HFFc6 (cell line): ENCODE measurements at places on chromosomes 7 and 10. TPM values are rescaled to one million over a fixed set of nuclear protein-coding genes. Genes with fewer than 3 reads are reported as not detected.

DNA sequence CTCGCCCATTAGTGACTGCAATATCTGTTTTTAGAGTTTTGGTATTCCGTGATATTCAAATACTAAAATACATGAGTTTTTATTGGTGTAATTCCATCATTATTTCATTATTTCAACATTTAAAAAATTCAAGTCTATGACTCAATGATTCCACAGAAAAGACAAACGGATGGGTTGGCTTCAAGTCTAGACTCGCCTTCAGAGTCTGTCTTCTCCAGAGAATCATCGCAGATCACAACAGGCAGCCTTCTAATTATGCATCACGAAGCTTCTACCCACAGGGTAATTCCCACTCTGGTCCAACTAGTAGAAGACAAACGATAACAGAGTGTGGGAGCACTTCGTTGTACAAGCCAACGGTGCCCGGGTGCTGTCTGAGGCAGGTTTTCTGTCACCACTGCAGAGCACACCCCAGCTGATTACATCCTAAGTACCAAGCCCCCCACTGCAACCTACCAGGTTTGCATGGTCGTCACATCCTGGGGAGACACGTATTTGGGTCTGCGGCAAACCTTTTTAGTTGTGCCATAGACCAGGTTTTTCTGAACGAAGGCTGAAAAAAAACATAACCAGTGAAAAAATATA, 28.9 kb downstream of the PARP12 start:
- DNase-seq, result no peak

DNA sequence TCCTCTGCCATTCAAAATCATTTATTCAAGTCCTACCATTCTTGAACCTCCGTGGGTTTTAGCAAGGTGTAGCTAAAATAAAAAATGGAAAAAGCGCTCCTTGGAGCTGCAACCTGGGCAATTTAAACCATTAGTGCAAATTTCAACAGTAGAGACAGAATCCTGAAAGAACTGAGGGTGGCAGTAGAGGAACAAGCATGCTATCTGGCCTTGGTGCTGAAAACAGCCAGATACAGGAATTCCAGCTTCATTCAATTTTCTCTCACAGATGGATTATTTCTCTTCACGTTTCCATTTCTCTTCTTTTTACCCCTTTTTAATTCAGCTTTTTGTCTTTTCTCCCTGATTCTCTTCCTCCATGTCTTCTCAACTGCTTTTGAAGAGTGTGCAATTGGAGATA, 77.7 kb downstream of the OTUD1 start:
- peak; percentile 38 for DNase-seq

DNA sequence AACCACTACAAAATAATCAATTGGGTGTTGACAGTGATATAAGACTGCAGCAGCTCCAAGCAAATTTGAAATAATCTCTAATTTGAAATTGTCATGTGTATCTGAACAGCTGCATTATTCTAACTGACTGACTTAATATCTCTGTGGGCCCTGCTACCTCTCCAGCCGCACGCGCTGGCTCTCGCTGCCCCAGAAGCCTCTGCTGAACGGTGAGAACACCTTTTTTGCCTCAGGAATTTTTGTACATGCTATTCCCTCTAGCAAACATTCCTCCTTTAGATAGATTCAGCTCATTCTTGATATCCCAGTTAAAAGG, 155.9 kb upstream of the MDFIC start:
- DNase-seq, result no peak

DNA sequence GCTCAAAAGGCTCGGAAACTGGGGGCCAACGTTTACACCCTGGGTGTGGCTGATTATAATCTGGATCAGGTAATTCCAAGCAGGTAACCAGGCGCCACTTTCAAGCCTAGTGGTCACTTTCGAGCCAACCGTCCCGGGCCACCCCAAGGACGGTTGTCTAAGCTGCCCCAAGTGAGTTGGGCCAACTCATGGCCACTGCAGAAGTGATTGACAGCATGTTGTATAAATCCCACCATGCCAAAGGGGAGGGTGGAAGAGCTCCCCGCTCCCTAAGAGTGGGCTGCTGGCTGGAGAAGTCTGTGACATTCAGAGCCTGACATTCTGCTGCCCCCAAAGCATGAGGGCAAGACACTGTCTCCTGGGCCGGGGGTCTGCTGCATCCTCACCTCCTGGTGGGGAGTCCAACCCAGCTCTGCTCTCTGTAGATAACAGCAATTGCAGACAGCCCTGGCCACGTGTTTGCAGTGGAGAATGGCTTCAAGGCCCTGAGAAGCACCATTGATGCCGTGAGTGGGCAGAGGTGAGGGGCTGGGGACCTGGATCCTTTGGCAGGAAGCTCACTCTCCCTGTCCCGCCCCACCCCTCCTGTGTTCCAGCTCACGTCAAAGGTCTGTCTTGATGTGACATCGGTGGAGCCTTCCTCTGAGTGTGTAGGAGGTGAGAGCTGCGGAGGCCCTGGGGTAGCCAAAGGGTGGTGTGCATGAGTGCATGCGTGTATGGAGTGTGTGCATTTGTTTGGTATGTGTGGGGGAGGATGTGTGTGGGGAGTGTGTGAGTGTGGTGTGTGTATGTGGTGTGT, 10.8 kb downstream of the ANTXRL start:
- no peak for DNase-seq

DNA sequence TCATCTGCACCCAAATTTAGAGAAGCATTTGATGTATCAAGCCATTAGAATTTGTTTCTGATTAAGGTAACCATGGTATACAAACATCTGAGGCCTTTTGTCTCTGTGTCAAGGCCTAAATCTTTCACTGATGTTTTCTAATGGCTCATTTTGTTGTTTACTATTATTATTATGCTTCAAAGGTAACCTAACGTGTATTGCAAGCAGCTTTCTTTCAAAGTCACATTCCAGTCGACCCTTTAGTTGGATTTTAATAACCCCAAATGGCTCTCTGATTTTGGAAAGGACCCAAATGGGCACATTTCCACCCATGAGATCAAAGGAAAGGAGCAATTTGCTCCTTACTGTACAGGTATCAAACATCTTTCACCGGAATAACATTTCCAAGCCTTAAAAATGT, 46.7 kb upstream of the WNT16 start:
- DNase-seq, result no peak

GRCh38 chr7:115548756-115549155, 481.8 kb downstream of the TFEC start:
- no peak for DNase-seq

- DNase-seq, result peak; percentile 36
These were observed 5.6 kb downstream of the SUFU start for GRCh38 chr10:102509387-102509786.

DNA sequence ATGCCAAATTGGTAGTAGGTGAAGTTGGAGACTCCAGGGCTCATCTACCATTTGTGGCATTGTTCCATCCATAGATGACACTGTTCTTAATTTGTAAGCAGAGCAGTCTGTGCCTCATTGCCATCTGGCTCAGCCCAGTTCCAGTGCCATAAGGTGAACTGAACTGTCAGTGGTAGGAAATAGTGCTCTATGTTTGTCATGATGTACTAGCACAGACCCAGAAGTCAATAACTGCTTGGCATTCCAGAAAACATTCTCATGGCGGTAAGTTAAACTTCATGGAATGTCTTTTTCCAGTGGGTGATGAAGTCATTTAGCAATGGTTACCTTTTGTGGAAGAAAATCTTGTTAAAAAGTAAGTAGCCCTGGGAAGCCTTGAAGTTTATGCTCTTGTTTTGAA, 302.7 kb downstream of the SUGCT start:
- peak; percentile 90 for DNase-seq

- DNase-seq, result no peak
These were observed 183.5 kb downstream of the CREB5 start for GRCh38 chr7:28595801-28596200.

DNA sequence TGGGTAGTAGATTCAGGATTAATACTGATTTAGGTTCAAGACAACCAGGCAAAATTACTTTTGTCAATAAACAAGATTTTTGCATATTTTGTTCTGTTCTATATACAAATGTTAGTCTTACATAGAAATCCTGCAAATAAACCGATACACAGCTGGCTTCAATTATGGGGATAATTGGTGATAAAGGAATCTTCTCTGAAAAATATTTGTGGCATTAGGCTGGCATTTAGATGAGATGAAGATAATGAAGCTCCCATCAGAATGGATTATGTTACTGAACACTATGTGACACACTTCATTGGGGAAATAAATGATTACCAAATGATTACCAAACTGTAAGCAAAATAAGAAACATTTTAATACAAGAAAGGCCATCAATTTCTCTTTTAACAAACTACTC, 65.8 kb downstream of the NT5C2 start:
- DNase-seq, result peak; percentile 51

DNA sequence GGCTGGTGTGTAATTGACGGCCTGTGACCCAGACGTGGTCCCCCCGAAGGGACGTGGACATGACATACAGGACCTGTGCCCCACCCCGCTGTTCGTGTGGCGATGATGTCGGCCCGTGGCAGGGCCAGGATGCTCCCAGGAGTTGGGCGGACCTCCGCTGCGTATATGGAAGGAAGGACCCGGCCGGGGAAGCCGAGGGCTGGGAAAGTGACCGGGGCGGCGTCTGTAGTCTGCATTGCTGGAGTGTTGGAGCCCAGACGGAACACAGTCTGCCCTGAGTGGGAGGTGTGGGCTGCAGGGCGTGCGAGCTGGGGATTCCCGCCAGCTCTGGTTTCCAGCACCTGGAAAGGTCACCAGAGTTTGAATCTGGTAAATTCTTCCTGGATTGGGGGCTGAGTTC, 45.0 kb upstream of the FOXL3 start:
- no peak for DNase-seq

DNA sequence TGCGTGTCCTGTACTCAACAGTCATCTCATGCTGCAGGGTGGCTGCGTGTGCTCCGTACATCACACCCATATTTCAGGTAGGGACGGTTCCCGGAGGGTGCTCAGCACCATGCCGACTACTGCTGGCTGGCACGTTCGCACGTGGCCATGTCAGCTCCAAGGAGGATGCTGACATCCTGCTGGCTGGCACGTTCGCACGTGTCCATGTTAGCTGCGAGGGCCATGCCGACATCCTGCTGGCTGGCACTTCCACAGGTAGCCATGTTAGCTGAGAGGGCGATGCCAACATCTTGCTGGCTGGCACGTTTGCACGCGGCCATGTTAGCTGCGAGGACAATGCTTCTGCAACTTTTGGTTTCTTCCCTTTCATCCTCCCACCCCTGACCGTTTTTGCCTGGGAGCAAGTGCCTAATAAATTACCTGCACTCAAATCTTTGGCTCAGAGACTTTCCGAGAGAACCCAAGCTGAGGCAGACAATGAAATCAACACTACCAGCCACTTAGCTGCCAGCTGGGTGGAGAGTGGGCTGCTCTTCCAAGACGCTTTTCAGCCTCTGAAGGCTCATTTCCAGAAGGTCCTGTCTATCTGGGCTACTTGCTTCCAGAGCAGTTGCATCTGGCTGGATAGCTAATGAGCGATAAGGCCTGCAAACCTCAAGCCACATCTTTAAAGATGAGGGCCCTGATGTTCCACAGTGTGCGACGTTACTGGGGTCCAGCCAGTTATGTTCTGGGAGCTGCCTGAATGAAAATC, 104.6 kb downstream of the WDR37 start:
- no peak for DNase-seq

GRCh38 chr7:953547-954327, 743 bp downstream of the ADAP1 start:
- no peak for DNase-seq

FAM180A gene
- 5.0 to 53.7 TPM (median 10.9 TPM) in 3 replicates for total RNA-seq

EIF5AL1 gene
- total RNA-seq, result 0.48 to 0.59 TPM (median 0.50 TPM) in 3 replicates

TMEM225B gene
- 0.42 to 1.4 TPM (median 0.82 TPM) in 3 replicates for total RNA-seq

CFAP58 gene
- total RNA-seq, result 0.26 to 0.48 TPM (median 0.47 TPM) in 3 replicates

GSTO2 gene
- 2.7 to 15.0 TPM (median 3.2 TPM) in 3 replicates for total RNA-seq
